Stimulated activated CD4-positive, alpha-beta T cell treated with anti-CD3 and anti-CD28 coated beads, Interleukin-1b, Interleukin-23, amount 100 ng/mL, for 1 hour (primary cell): ENCODE measurements at places on chromosomes 6 and 20.

- DNase-seq = no peak
Observed at GRCh38 chr6:116424001-116424400, 37.2 kb upstream of the CALHM6 start.

GRCh38 chr6:117128052-117128451 lies 137.3 kb upstream of the VGLL2 start:
- DNase-seq = no peak

DNA sequence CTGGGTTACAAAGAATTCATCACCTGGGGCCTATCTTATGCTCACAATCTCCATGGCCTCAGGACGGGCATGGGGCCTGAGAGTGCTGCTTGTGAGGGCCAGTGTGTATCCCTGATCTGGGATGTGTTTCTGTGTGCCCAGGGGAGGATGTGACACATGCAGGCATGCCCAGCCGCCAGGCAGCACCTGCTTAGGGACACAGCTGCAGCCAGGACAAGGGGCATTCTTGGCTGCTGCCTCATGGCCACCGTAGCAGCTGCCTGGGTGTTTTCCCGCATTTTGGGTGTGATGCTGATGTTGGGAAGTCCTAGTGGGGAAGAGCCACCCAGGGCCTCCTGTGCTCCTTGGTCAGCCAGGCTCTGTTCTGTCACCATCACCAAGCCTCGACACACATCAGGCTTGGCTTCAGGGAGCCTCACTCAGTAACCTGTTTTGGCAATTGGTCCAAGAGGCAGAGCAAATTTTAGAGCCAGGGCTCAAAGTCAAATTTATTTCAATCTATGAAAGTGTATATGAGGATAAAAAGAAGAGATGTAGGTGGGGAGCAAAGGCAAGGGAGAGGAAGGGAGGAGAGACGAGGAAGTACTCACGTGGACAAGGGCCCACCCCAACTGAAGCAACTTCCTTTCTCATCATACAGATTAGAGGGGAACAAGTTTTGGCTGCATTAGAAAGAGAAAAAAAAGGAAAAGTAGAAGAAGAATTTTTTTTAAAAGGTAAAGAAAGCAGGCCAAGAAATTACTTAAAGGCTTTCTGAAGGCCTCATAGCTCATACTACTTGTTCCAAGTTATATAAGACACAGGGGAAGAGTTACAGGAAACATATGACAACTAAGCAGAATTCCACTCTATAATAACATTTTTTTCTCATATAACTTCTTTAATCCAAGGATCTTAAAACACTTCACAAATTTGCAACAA lies 269.9 kb upstream of the SUPT3H start:
- no peak for DNase-seq

GRCh38 chr6:150145427-150145826 lies 2.6 kb downstream of the PPP1R14C start:
- no peak for DNase-seq

DNA sequence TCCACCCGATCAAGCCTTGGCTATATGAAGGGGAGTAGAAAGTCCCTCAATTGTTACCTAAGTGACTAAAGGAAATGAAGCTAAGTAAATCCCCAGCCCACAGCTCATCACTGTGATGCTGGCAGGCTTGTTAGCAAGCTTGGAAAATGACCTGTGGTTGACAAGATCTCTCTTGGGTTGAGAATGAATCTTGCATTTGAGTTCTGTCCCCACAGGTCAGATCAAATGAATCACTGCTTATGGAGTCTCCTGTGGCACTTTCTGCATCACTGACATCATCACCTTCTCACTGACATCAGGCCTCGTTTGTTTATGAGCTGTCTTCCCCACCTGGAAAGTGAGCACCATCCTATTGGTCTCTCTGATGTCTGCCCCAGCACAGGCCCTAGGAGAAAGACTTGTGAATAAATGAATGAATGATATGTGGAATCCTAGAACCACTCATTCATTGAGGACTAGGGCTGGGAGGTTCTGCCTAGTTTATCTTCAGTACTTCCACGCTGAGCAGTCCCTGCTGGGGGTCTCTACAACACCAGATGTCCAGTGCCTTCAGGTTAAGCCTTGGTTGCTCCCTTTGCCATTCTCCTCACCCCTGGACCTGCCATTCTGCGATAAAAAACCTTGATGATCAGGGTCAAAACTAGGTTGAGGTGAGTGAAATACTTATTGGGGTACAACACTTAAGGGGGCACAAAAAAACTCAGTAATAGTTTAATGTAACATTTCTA lies 318.4 kb upstream of the MOCS1 start:
- no peak for DNase-seq

- DNase-seq = no peak
Observed at GRCh38 chr6:71294121-71294523, 5.5 kb downstream of the OGFRL1 start.

DNA sequence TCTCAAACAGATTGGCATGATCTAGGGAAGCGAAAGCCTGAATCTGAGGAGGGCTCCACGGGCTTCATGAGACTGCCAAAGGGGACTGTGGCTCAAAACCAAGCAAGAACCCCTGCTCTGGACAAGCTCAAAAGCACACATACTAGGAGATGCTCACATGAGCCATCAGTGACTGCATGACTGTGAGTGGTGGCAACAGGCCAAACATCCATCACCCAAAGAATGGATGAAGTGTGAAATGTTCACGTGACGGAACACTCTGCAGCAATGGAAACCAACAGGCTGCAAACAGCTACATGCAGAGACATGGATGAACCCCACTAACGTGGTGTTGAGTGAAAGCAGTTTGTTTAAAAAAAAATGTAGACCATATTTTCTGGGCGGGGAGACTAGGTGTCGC lies 136.3 kb downstream of the PREX1 start:
- no peak for DNase-seq

- no peak for DNase-seq
Observed at GRCh38 chr6:144543006-144543871, 258.1 kb downstream of the UTRN start.

DNA sequence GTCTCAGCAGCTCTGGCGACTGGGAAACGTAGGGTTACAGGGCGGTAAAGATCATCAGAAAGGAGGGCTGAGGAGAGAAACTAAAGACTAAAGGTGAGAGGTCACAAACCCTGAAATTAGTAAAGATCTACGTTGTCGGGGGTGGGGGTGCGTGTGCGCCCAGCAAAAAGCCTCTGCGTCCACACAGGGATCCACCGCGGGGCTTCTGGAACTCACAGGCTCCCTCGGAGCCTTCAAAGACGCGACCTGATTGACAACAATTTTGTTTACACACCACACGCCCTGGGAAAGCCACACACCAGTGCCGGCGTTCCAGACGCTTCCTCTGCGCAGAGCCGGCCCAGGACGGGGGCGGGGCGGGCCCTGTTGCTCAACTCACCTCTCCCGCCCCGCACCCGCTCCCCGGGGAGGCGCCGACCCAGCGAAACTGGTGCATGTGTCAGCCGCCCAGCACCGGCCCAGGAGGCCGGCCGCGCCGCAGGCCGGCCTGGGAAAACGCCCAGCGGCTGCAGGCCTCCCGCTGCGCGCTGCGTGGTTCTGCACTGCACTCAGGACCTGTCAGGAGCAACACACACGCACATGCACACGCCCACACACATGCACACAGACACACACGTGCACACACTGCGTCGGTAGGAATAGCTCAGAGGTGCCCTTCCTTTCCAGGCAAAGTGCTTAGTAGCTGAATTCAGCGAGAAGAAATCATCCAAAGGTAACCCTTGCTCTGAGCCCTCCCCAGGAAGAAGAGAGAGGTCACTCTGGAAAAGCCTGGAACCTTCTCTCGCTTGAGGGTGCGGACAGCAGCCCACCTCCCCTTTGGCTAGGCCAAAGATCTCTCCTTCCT lies 57.2 kb upstream of the ARID1B start:
- peak; percentile 41 for DNase-seq

DNA sequence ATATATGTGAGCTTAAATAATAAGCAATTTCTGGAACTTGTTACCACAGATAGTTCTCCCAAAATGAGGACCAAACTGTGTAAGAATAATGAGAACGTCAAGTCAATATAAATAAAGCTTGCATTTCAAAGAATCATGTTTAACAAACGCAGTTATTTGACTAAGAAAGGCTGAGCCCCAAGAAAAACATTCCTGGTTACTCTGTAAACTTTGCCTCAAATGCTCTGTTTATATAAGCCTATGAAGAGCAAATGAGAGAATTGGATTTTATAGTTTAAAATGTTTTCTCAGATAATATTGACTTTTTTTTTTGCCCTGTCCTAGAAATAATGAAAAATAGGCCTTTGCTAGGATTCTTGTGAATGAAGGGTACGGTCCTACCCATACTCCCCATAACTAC lies 81.3 kb downstream of the C6orf52 start:
- no peak for DNase-seq

DNA sequence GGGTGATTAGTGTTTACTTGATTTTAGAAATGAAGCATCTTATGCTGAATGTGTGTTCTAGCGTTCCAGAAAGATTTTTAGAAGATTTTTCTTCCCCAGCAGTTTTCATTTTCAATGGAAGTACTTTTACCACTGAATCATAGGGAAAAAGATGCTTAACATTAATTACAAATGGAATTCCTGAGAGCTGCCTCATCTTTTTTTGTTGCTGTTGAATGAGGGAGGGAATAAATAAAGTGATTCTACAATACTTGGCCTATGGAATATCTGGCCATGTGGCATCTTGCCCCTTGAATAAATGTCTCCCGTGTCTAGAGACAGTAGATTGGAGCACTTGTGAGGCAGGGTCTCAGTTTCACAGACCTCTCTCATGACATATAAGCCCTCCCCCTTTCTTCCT lies 44.1 kb upstream of the SLC22A1 start:
- no peak for DNase-seq

DNA sequence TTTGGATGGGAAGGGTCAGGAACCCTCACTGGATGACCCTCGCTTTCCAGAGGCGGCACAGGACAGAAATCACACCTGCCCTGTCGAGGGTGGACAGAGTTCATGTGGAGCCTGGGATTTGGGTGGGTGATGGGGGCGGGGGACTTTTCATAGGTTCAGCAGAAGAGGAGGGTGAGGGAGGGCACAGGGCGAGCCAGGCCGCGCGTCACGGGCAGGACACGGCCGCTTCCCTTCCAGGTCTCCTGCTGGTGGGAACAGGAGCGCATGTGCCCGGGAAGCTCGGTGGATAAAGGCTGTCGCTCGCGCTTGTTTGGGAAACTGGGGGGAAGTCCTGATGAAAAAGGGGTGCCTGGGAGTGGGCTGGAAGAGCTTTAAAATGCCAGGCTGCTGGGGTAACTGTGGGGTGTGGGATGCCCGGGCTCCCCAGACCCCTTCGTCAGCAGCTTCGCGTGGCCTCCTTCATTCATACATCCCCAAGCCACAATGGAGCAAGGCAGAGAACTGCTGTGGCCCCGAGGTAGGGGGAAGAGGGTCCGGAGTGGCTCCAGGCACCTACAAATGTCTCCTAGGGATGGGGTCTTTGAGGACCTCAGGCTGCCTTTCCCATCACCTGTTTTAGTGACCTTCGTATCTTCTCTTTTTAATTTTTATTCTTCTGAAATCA lies 102.2 kb downstream of the DACT2 start:
- DNase-seq = no peak

DNA sequence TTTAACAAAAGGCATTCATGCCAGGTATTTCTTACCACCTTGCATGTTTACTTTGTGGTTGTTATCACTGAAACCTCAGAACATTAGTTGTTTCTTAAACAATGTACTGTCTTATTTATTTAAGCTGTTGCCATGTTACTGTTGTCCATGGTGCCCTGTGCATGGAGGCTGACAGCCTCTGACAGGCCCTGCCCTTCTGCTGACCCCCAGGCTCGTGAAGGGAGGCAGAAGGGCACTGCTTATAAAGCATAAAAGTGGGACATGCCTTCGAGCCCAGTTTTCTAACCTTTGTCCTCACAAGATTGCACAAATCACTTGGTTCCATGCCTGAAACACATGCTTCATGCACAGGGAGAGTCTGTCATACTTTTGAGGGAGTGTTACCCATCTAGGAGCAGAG lies 46.7 kb upstream of the CLIC5 start:
- DNase-seq = no peak
